ENCODE measurements at places on chromosomes 16 and 17.

GRCh38 chr16:49623501-49624266, 232.2 kb downstream of the ZNF423 start:
- DNase-seq, result no peak

- no peak for DNase-seq
Observed at GRCh38 chr16:68236826-68237242, 907 bp upstream of the ESRP2 start.

DNA sequence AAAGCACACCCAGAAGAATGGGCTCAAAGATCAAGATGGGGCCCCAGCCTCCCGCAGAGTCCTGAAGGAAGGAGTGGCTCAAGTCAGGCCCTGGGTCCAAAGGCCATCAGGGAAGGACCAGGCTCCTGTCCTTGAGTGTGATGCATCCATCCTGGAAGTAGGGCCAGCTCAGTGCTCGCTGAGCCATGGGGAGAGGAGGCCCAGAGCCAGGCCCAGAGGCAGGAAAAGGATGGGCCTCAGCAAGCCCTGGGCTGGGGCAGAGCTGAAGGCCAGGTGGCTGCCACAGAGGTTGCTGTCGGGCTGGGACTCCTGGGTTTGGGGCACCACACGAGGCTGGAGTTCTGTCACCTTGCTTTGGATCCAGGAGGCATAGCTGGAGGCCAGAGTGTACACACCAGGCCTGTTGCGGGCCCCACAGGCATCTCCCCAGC, 3.7 kb downstream of the PRSS8 start:
- no peak for DNase-seq

GRCh38 chr17:30321314-30321713, 12.5 kb downstream of the TMIGD1 start:
- DNase-seq, result no peak

- DNase-seq, result no peak
Observed at GRCh38 chr17:75153780-75154194, 525 bp downstream of the JPT1 start.

All from SIG-M5 (cell line).